NCI-H1436 (cell line): ENCODE measurements at places on chromosomes 6 and 20.

DNA sequence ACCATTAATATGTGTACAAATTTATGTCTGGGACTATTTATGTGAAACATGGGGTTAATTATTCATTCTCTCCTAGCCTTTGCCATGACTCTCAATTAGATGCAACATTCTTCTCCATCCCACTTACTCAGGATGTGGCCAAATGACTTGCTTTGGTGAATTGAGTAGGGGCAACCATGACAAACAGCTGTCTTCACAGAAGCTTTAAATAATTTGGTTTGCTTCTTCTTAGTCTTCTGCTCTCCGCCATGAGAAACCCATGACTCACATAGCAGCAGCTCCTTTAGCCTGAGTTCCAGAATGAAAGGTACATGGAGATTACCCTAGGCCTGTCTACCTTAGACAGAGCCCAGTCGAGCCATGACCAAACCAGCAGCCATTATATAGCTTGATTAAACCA lies 74.7 kb downstream of the FRK start:
- DNase-seq, result no peak

- DNase-seq, result no peak
These were observed 89.2 kb downstream of the RSPH3 start for GRCh38 chr6:158910484-158911440.

GRCh38 chr6:64081453-64081852 lies 445.9 kb downstream of the PHF3 start:
- DNase-seq, result no peak

DNA sequence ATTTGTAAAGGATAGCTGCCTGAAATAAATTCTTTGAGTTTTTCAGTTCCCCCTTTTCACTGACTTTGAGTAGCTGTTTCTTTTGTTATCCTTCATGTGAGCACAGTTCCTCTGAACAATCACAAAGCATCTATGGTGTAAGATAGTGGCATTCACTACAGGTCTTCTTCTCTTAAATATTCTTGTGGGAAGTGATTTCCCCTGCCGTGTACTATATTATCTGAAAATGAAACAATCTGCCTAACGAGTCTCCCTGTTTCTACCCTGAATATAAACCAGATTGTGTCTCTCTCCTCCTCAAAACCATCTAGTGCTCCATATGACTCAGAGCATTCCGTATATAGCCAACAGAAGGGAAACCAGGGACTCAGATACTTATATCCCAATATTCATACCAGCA lies 380.1 kb upstream of the SOX4 start:
- no peak for DNase-seq

GRCh38 chr20:62822788-62823651 lies 6.2 kb downstream of the COL9A3 start:
- DNase-seq, result peak; percentile 64

DNA sequence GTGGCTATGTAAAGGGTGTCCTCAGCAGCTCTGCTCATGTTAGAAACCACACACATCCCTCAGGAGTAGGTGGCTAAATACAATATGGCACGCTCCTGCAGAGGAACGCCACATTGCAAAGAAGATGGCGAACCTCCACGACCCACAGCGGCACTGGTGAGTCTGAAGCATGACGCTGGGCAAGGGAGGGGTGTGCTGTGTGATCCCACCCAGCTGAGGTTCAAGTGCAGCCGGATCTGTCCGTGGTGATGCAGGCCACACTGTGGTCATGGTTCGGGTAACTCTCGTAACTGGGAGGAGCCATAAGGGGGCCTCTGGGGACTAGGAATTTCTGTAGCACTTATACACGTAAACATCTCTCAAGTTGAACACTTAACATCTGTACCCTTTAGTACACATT lies 23.4 kb upstream of the APMAP start:
- no peak for DNase-seq

GRCh38 chr6:123648723-123649122 lies 12.0 kb upstream of the TRDN start:
- no peak for DNase-seq

GRCh38 chr6:141594874-141595273 lies 537.9 kb upstream of the GJE1 start:
- no peak for DNase-seq

DNA sequence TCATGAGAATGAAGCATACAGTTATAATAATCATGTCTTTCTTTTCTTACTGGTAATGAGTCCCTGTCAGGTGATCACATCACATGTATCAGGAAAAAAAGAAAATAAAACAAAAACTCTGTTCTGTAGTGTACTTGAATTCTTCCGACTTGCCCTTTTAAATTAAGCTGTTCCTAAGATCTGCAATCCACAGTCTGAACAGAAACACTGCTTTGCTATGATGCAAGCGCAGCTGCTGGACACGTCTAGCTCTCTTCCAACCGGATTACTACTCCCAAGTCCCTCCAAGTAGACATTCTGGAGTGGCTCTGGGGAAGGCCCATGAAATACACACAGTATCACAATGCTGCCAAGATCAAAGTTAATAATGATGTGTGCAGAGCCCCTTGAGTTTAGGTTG lies 83.7 kb downstream of the FYN start:
- no peak for DNase-seq

DNA sequence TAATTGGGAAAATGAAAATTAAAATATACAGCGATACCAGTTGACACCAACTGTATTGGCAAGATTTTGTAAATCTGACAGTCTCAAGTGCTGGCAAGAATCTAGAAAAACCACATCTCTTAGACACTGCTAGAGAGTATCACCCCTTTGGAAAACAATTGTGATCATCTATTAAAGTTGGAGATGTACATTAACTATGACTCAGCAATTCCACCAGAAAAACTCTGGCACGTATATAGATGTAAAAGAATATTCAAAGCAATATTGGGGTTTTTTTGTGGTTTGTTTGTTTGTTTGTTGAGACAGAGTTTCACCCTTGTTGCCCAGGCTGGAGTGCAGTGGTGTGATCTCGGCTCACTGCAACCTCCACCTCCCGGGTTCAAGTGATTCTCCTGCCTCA lies 142.9 kb downstream of the HACE1 start:
- no peak for DNase-seq

GRCh38 chr20:23125625-23126191 lies 39.6 kb upstream of the CD93 start:
- no peak for DNase-seq

GRCh38 chr6:137121401-137121997 lies 51.9 kb downstream of the IL22RA2 start:
- no peak for DNase-seq

GRCh38 chr6:69758214-69758613 lies 38.6 kb downstream of the LMBRD1 start:
- DNase-seq, result no peak

- no peak for DNase-seq
These were observed 21.1 kb upstream of the TRIM26 start for GRCh38 chr6:30234356-30234755.

GRCh38 chr6:79385893-79386292 lies 151.3 kb downstream of the LCA5 start:
- no peak for DNase-seq

DNA sequence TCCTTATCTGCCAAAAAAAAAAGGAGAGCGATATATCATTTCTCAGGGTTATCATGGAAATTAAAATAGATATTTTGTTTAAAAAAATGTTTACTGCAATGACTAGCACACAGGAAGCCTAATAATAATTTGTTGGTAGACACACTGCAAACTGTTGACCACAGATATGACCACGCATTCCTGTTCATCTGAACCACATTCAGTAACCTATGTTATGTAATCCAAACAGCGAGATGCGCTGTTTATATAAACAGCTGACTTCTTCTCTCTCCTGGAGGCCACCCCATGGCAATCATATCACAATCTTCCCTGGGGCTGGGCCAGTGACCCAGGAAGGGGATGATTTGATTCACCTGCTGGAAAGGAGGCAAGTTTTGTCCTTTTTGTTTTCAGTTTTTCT lies 129.3 kb upstream of the UST start:
- no peak for DNase-seq

DNA sequence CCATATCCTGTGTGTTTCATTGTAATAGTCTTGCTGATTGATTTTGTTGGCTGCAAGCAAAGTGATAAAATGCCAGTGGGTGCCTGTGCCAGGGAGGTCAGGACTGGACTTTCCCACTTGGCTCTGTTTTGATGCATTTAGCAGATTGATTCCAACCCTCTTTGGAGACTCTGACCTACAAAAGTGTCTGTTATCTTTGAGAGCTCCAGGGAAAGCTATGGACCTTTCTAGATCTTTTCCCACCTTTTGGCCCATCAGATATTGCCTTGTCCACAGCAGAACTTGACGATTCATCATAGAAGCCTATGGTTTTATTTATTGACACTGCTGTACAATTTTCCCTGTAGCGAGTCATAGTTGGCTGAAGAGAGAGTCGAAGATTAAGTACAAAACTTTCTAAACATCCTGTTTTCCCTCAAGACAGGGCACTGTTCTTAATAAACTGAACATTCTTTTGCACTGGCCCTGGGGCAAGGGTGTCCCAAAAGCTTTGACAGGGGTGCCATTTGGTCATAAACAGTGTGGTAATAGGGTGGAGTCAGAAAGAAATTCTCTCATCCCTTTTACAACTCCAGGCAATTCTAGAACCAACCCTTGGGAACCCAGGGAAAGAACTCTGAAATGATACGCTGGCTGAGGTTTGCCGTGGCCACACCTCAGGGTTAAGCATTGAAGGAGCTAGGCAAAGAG lies 53.7 kb downstream of the E2F3 start:
- DNase-seq, result no peak

DNA sequence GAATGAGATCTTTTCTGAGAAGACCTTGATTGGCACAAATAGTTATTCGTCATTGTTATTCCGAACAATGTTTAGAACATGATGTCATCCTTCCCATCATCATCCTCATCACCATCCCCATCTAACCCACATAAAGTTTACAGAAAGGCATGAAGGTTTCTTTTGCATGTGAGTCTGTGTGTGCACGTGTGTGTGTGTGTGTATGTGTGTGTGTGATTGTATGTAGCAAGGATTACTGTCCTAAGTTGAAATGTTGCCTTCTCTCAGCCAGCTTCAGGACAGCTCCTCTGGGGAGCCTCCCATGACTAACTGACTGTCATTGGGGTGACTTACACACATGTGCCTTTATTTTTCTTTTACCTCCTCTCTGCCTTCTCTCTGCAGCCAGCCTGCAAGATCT lies 113.5 kb downstream of the SLC22A3 start:
- DNase-seq, result no peak

DNA sequence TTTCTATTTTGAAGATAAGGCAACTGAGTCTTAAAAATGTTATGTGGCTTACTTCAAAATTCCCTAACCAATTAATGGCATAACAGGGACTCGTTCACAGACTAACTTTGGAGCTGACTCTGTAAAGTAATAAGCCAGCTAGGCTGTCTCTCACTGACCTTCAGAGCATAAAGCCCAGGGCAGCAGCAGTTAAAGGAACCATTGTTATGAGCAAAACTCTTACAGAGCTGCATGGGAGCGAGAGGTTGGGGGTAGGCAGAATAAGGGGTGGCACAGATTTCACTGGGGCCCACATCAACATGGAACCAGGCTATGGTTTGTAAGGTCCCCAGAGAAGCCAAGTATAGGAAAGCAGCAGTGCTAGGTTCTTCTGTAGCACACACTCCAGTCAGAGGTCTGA lies 637.8 kb downstream of the RFPL4B start:
- DNase-seq, result no peak

GRCh38 chr20:25011831-25012241 lies 19.3 kb upstream of the APMAP start:
- DNase-seq, result no peak

GRCh38 chr6:108020472-108021116 lies 53.9 kb downstream of the OSTM1 start:
- DNase-seq, result no peak

DNA sequence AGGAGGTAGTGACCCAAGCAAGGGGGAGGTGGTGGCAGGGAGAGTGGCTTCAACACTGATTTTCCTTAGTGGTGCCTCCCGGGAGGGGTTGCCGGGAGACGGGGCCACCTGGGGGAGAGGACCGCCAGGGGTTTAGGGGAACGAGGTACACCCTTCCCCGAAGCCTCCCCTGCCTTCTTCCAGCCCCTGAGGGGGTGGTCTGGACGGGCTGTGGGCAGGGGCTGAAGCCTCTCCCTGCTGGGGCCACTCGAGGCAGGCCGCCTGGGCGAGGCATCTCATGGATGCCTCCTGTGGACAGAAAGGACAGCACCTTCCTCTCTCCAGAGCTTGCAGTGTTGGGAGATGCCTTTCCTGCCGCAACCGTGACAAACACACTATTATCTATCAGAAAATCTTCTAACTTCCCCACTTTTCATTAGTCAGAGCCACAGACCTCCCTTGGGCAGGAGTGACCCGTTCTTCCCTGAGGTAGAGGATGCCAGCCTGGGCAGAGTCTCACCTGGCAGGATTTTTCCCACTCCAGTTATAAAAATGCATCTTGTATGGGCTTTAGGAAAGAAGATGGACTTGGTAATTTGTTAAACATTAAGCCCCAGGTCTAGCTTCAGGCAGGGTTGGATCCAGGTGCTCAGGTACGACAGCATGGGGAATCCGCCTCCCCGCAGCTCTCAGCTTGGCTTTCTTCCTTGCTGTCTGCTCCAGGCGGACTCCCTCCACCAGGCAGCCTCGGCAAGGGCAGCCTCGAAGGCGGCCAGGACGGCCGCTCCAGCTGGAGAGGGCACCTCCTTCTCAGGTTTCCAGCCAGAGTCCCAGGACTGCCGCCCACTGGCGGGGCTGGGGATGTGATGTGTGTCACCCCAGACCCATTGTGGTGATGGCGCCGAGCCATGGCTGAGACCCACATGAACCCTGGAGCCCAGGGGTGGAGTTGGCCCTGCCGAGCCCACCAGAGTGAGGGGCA lies 11.0 kb downstream of the HRH3 start:
- no peak for DNase-seq

DNA sequence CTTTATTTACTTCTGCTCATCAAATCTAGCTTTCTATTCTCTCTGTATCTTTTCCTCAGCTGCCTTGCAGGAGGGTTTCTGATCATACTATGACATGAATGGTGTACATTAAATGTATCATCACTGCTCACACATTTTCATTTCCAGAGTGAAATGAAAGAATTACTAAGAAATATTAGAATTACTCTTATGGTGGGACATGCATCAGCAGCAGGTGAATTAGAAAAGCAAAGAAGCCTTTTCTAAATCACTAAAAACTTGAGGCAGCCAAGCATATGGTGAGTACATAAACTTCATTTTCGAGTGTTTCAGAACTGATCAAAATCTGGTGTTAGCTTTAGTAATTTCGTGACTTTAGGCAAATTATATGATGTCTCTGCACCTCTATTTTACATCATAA lies 23.6 kb downstream of the IL17A start:
- DNase-seq, result no peak
